ENCODE measurements at places on chromosomes 1 and 21.

- peak; percentile 89 for DNase-seq
Observed at GRCh38 chr1:230752407-230752806, 5.2 kb downstream of the CAPN9 start.

GRCh38 chr1:117244971-117245370, 34.2 kb upstream of the VTCN1 start:
- DNase-seq = no peak

GRCh38 chr1:244350027-244350426, 101.7 kb downstream of the ADSS2 start:
- DNase-seq = no peak

GRCh38 chr1:50521703-50522102, 98.5 kb upstream of the DMRTA2 start:
- DNase-seq = no peak

- no peak for DNase-seq
Observed at GRCh38 chr1:223136086-223136485, 7.0 kb downstream of the TLR5 start.

DNA sequence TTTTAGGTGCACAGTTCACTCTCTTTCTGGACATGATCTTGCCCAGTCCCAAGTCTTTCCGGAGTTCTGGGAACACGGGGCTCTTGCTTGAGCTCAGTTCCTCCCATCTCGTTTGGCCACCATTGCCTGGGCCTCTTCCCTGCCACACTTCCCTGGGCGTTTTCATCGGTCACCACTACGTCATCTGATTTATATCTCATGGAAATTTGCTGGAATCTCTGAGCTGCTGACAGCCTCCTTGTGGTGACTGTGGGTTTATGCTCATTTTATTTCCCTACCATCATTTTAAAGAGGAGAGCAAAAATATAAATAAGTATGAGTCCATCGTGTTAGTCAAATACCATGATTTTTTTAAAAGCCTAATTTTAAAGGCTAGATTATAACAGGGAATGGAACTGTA, 449.1 kb upstream of the KAZN start:
- no peak for DNase-seq

- no peak for DNase-seq
Observed at GRCh38 chr1:31788825-31789256, 24.7 kb upstream of the ADGRB2 start.

GRCh38 chr1:87111659-87112371, 197.4 kb downstream of the HS2ST1 start:
- DNase-seq = no peak

DNA sequence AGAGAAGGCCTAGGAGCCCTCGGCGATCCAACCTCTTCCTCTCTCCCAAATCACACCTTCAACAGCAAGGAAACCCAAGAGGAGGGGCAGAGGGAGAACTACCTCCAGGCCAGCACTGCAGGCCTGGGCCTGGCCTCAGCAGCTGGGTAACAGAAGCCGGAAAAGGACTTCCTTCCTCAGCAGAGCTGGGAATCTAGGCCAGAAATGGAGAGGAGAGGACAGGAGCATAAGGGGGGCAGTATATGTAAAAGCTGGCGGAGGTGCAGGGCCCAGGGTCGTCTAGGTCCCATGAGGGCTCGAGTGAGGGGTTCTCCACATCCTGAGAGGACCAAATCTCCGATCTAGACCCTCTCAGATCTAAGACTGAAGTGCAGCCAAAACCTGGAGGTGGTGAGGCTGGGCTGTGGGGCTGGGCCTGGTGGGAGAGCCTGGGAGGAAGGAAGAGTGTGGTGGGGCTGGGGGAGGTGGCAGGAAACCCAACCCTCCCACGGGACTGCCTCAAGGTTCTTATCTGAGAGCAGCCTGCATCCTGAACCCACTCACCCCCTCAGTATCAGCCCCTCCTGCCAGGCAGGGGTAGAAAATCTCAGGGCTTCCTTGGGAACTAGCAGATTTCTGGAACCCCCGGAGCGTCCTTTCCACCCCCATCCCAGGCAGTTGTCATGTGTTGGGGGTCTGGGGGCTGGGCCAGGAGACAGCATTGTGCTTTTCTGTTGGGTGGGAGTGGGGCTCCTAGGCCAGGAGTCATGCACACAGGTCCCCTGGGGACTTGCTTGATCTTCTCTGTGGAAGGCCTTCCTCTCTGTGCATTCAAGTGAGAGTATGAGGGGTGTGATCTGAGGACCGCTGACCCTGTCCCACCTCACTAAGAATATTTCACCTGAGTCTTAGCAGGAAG, 33.0 kb downstream of the PIK3C2B start:
- no peak for DNase-seq

DNA sequence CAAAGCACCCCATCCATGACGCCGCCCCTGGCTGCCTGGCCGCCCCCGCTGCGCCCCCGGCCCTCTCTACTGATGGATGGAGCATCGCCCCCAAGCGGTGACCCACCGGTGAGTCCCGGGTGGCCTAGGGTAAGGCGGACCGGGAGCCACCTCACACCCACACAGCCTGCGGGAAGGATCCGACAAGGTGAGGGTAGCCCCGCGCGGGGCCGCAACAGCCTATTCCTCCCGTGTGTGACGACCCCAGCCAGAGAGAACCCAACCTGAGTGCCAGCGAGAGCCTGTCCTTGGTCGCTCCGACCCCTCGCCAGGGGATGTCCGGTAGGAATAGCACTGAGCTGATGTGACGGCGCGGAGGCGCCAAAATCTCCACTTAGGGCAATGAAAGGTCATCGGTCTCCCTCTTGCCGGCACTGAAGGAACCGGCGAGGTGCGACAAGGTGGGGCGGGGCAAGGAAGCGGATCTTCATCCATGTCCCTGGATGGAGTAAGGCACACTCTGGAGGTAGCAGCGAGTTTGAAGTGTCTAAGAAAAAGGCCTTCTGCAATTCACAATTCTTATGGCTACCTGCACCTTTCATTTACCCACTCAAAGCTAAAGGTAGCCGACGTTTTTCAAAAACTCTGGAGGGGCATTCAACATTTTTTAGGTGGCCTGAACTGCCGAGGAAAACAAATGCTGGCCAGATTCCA, 19.7 kb upstream of the CHIA start:
- no peak for DNase-seq

GRCh38 chr1:214022229-214022791, 34.5 kb downstream of the PROX1 start:
- DNase-seq = no peak

- DNase-seq = no peak
Observed at GRCh38 chr1:29368936-29369932, 132.9 kb downstream of the PTPRU start.

DNA sequence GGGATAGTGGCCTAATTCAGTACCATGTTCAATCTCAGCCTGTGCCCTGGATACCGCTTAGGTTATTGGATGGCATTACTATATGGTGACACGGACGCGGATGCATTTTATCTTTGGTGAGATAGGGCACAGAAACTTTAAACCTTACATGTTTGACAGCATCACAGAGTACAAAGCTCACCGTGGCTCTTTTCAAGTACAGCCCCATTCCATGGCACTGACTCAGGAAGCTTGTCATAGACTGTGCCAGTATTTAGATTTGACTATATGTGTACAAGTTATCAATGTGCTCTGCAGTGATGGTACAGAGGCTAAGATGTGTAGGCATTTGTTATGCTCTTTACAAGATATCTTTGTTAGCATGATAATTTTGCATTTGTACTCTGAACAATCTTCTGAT, 169.0 kb downstream of the RYR2 start:
- DNase-seq = no peak
